ENCODE measurements at places on chromosomes 5 and 9.

DNA sequence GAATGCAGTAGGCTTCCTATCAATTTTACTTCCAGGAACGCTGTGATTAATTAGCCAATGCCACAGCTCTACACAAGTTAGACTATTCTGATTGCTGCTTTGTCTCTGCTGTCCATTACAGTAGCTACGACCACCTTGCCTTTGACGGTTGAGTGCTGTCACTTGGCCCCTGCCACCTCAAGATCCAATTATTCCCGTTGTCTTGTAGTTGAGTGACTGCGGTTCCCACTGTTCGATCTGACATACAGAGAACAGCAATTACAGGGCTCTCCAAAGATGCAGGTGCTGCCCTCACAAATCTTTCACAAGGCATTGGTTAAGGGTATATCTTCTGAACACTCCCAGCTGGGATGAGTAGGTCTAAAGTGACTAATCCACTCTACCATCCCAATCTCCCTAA lies 393.4 kb upstream of the KIF2A start:
- no peak for DNase-seq

- DNase-seq: no peak
These were observed 49.9 kb downstream of the MVB12B start for GRCh38 chr9:126376311-126377175.

GRCh38 chr9:78351816-78352215 lies 54.9 kb downstream of the PSAT1 start:
- no peak for DNase-seq

DNA sequence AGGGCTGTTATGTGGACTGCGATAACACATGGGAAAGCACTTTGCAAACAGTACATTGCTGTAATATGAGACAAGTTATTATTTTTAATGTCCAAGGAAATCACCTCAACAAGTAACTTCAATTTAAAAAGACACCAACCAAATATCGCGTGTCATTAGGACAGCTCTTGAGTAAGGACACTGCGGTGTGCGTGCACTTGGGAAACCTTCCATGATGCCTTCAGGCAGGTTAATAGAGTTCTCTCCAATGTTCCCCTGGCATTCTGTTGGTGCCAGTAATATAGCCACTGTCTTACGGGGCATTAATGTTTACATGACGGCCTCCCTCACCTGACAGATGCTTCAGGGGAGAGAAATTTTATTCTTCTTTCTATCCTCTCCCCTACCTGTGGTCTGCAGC lies 42.9 kb downstream of the TTLL11 start:
- no peak for DNase-seq

- no peak for DNase-seq
These were observed 147.2 kb upstream of the CD180 start for GRCh38 chr5:67343835-67344234.

GRCh38 chr5:112221128-112221527 lies 197.9 kb downstream of the EPB41L4A start:
- no peak for DNase-seq

DNA sequence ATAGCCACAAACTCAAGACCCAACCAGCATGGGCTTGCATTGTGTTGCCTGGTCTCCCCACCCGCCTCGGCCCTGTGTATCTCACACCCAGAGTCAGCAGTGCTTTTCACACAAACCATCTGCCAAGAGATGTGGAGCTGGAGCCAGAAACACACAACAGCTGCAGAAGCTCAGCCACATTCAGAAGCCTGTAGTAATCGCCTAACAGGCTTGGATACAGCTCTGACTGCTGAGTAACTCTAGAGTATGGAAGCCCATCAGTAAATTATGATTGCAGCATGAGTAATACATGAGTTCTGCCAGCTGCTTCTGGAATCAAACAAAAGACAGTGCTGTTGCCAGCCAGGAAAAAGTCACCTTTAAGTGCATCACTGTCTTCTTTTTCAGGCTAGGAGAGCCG lies 16.0 kb downstream of the TEK start:
- DNase-seq: peak; percentile 43

All from NCI-H1436 treated with DMSO at 0.1 percent for 48 hours (cell line).